ENCODE measurements at places on chromosomes 2 and 18.
A peak's percentile ranks its signal among the peaks of the same experiment; 100 is the strongest.

DNA sequence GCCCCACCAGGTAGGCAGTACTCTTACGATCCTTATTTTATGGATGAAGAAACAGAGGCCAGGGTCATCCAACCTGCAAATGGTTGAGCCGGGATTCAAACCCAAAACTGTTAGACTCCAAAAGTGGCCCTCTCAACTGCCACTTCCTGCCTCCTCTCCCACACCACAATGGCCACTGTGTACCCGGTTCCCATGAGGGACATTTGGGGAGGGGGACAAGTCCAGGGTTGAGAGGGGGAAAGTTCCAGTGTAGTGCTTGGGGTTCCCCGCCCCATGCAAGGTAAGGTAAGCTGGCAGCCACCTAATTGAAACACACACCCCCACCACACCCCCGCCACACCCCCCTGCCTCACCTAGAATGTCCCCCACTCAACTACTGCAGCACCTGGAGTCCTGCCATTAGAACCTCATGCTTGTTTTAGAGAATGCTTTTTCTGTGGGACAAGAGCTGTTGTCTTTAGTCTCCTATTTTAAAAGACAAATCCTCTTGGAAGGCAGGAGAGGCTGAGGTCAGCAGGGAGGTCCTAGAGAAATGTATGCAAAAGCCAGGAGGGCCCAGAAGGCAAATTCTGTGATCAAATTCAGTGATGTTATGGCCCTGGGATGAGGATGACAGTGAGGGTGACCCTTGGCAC, 145.2 kb downstream of the ZFP36L2 start:
- no peak for DNase-seq

GRCh38 chr2:126877041-126877440, 21.6 kb upstream of the TEX51 start:
- DNase-seq, result no peak

- no peak for DNase-seq
Measured at GRCh38 chr2:39488450-39488849, 51.4 kb upstream of the MAP4K3 start.

DNA sequence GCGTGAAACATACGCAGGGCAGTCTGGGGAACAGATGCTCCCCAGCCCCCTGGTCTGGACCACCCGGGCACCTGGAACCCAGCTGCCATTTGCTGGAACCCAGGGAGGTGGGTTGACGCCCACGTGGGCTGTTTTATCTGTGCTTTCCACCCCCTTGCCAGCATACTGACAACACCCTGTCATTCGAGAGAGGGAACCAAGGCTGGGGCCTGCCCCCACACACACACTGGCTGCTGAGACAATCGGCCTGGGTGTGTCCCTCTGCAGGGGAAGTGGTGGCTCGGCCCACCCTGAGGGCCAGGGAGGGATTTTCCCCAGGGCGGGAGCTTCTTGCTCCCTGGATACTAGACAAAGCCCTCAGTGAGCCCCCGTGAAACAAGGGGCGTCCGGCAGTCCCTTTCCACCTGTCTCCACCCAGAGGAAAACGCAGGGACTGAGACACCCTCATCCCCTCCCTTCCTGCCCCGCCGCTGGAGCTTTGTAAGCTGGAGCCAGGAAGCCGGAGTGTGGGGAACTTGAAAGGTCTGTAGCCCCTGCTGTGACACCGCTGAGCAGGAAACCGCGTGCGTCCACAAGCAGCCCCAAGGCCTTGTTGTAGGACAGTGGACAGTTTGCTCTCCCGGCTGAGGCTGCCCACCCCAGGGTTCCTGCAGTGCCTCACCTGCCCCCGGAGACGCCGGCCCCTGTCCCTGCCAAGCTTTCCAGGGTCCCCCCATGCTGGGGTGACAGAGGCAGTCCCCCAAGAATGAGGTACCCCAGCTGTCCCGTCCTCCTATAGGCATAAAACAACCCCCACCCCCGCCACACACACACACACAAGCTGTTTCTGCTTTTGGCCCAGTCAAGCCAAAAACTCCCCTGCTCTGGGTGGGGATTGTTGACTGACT, 14.1 kb upstream of the KLF11 start:
- DNase-seq, result peak; percentile 38

DNA sequence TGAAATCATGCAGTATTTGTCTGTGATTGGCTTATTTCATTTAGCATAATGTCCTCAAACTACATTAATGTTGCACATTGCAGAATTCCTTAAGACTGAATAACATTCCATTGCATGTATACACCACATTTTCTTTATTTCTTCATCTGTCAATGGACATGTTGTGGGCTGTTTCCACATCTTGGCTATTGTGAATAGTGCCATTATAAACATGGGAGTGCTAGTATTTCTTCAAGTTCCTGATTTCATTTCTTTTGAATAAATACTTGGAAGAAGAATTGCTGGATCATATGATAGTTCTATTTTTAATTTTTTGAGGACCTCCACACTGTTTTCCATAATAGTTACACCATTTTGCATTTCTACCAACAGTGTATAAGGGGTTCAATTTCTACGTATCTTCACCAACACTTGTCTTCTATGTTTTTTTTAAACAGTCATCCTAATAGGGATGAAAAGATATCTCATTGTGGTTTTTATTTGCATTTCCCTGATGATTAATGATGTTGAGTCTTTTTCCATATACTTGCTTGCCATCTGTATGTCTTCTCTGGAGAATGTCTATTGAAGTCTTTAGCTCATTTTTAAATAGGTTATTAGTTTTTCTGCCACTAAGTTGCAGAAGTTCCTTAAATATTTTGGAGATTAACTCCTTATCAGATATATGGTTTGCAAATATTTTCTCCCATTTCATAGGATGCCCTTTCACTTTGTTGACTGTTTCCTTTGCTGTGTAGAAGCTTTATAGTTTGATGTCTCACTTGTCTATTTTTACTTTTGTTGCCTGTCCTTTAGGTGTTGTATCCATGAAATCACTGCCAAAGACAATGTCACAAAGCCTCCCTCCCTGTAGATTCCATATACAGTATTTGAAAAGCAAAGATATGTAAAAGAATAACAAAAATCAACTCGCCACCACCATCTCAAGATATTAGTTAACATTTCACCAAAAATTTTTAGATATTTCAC, 14.6 kb downstream of the FBXO11 start:
- no peak for DNase-seq

DNA sequence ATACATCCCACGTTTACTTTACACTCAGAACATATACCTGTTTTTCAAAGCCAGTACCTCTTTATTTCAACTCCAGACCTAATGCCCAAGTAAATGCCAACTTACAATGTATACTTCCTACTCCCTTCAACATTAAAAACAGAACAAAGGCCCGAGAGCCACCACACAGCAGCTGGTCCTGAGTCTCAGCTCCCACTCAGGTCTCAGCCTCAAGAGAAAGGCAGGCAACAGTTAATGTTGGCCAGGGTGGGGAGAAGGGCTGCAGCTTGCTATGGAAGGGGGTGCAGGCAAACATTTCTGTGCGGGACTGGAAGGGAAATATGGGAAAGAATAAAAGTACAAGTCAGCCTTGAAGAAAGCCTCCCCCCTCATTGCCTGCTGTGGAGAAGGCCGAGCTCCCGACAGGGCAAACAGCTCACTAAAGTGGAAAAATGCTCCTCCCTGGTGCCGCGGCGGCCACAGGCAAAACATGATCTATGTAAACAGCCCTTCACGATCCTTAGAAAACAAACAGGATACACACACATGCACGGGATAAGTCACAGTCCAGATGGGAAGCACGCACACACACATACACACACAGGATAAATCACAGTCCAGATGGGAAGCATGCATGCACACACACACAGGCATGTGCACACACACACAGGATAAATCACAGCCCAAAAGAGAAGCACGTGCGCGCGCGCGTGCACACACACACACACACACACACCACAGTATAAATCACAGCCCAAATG, 67.4 kb downstream of the ADNP2 start:
- peak; percentile 60 for DNase-seq

- no peak for DNase-seq
Measured at GRCh38 chr2:178734518-178734917, 72.7 kb downstream of the TTN start.

GRCh38 chr2:215567504-215567903, 131.6 kb upstream of the FN1 start:
- DNase-seq, result peak; percentile 33

DNA sequence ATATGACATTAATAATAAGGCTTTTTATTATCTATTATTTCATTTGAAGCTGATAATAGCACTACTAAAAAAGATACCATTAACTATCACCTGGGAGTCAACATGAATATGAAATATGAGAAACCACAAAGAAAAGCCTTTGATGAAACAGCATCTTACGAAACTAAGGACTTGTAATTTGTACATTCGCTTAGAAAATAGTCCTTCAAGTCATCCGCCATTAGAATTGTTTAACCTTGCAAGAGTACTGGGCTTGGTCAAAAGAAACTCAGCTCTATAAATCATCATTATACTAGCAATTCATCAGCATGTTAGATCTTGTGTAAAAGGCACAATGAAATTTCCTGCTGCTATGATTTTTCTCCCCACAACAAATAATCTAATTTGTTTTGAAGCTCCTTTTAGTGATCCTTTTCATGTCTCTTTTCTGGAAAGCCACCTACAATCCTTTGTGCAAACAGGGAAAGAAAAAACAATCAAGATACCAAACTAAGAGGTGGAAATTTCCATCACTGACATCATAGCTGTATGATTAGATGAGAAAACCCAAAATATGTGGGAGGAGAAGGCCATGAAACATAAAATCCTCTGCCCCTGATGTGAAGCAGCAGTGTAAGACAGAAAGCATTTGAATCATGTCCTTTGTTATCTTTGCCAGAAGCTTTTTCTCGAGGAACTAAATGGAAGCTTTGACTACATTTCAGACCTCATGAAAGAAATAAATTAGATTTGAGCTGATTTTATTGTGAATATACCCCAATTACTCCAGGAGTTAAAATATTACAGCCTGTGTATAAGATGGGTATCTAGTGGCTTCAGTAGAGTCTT, 31.2 kb downstream of the SCN9A start:
- DNase-seq, result no peak

- no peak for DNase-seq
Measured at GRCh38 chr18:48155856-48156255, 225.4 kb upstream of the SMAD2 start.

DNA sequence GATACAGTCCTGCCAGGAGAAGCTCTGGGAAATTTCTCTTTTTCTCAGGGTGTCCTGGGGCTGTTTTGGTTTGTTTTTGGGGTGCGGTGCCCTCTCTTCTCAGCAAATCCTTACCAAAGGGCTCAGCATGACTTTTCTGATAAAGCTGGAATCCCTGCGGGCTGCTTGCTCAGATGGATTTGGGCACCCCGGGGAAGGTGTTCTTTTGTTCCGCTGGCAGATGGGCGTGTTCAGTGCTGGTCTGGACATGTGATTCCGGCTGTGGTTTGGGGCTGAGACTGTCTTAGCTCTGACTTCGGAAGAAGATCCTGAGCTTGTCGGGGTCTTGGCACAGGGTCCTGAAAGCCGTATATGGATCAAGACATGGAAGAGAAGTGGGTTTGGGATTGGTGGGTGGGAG, 134.2 kb upstream of the SPRED2 start:
- DNase-seq, result peak; percentile 59
